ENCODE measurements at places on chromosomes 7 and 10.
A peak's percentile ranks its signal among the peaks of the same experiment; 100 is the strongest.

- DNase-seq = no peak
These were observed 7.0 kb downstream of the REEP3 start for GRCh38 chr10:63528084-63528744.

- peak; percentile 72 for DNase-seq
These were observed 16.3 kb upstream of the BAMBI start for GRCh38 chr10:28661035-28661434.

- no peak for DNase-seq
These were observed 29.4 kb upstream of the RHEB start for GRCh38 chr7:151549083-151549482.

- no peak for DNase-seq
These were observed 84.5 kb downstream of the AASS start for GRCh38 chr7:122059542-122059941.

- DNase-seq = peak; percentile 60
These were observed 10.7 kb upstream of the SLIT1 start for GRCh38 chr10:97196223-97197029.

DNA sequence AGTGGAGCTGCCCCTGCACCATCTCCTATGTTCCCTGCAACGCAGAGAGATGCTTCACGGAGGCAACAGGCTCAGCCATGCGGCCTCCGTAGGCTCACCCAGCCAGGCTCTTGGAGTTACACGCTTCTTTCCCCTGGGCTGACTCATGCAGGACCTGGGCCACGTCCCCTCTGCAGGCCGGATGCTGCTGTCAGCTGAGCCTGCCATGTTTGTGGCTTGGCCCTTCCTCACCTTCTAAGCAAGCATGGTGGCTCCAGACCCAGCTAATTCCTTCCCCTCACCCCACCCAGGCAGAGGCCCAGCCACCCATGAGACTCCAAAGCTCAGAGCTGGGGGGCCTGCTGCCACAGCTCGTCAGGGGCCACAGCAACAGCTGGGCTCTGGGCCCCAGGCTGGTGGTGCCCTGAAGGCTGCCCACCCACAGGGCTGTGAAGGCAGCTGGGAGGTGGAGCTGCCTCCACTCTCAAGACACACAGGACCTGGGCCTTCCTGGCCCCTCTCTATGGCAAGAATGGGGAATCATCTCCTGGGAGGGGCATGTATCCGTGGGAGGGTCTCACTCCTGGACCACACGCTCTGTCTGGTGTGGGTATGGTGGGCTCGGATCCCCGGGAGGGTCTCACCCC lies 219.6 kb downstream of the ELFN1 start:
- peak; percentile 14 for DNase-seq

- DNase-seq = no peak
These were observed 156.0 kb downstream of the GLI3 start for GRCh38 chr7:42080841-42081586.

DNA sequence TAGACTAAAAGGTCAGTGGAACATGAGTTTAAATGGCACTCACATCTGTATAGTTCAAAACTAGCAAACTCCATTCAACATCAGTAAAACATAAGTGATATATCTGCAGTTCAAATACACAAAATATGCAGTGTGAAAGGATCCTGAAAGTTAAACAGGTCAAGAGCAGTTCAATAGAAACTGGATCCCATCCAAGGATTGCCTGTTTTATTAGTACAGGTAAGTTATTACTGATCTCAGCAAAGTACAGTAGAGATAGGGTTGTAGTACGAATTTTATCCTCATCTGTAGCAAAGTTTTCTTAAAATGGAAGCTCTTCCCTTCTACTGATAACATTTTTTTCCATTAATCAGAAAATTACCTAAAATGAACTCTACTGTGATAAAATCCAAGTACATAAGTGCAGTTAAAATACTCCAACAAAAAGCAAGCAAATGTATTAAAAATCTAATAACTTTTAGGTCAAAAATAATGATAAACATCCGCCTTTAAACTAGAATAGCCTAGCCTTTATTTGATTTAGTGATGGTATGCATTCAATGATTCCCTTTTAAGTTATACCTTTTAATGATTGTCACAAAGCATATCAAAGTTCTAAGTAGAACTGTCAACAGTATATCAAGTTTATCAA lies 2.2 kb downstream of the ZNF800 start:
- DNase-seq = no peak

- DNase-seq = no peak
These were observed 10.9 kb upstream of the IKZF1 start for GRCh38 chr7:50293509-50294179.

DNA sequence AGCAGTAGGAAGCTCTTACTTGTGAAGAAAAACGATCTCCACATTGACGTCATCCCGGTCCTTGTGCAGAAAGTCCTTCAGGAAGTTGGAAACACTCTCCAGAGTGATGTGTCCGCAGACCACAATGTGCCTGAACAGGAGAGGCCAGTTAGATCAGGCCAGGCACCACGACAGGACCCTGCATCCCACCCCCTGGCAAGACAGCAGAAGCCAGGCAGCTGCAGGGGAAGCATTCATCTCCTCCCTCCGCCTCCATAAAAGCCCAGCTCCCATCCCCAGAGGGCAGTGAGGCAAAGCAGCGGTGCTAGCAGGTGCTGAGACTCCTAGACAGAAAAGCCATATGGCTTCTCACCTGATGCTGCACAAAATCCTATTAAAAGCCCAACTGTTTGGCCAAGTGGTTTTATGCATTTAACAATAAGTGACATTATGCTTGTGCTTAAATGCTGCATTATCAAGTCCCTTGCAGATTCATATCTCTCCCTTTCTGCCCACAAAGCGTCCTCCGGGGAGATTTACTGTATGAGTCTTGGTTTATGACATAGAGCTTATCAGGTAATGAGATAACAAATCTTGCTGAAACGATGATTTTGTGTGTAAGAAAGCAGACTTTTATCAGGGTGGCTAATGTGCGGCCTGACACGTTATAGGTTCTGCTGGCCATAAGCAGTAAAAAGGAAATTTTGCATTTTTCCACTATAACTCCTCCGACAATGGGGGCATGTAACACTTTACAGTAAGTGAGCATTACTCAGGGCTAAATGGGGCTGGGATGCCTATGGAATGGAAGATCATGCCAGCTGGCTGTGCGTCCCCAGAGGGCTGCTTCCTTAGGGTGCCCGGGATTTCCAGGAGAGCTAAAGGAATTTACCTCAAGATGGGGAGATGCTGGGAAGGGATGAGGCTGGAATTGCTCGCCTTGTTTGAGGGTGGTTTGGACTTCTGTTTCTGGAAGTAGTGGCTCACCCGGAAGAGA lies 546.9 kb downstream of the KCNMA1 start:
- no peak for DNase-seq

- no peak for DNase-seq
These were observed 4.6 kb downstream of the GNAI1 start for GRCh38 chr7:80139236-80139635.

GRCh38 chr7:71477441-71477840 lies 345.5 kb downstream of the GALNT17 start:
- DNase-seq = no peak

DNA sequence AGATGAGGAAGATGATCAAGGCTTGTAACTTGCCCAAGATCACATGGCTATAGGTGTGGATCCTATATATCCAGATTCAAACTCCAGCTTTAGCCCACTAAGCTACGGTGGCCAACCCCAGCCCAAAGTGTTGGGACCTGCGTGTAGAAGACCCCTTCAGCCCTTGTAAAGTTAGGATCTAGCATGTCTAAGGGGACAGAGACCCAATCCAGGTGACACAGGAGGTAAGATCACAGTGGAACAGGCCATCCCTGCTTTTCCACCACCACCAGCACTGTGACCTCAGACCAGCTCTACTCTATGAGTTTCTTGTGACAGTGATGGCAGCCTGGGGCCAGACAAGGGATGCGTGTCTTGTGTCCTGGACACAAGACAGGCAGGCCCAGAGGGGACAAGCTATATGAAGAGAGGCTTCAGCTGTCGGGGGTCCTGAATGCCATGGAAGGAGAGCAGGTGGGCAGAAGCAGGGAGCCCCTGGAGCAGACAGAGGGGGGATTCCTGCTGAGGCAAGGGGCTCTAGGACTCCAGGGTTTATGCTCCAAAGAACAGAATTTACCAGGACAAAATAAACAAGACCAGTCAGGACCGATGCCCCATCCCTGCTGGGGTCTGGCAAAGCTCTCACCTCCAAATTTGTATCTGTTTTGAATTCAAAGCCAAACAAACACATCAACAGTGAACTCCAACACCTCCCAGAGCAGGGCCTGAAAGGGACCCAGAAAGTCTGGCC lies 10.4 kb downstream of the GPRIN2 start:
- peak; percentile 45 for DNase-seq

DNA sequence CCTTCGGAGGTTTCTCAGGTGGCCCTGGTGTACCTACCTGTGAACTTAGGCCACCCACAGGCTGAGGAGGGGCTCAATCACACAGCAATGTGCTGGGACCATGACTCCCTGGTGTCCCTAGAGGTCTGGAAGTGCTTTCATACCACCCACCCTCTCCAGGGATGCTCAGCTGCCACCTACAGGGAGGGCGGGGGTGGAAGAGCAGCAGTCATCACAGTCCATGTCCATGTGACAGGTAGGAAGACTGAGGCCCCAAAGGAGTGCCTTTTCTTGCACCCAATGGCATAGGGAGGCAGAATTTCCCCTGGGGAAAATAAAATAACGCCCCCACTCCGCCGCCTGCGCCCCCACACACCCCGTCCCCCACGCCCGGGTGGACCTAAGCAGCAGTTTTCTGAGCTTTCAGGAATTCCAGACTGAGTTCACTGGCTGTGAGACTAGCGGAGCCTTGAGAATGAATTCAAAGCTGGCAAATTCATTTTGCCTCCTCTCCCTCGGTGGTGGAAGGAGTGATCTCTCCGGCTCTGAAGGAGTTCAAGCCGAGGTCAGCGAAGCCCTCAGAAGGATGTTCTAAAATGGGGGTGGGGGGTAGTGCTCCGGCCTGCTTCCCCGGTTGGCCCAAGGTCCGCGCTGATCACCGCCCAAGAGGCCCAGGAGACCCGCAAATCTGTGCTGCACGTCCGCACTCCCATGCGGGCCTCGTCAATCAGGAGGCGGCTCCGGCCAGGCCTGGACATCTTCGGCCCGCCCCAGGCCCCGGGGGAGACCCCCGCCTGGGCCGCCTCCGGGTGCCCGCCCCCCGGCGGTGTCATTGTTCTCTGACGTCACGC lies 2.1 kb upstream of the ZMIZ1 start:
- DNase-seq = peak; percentile 57

GRCh38 chr7:98621573-98622482 lies 4.7 kb downstream of the NPTX2 start:
- no peak for DNase-seq

- no peak for DNase-seq
These were observed 194.7 kb downstream of the SNX13 start for GRCh38 chr7:17745610-17746009.

DNA sequence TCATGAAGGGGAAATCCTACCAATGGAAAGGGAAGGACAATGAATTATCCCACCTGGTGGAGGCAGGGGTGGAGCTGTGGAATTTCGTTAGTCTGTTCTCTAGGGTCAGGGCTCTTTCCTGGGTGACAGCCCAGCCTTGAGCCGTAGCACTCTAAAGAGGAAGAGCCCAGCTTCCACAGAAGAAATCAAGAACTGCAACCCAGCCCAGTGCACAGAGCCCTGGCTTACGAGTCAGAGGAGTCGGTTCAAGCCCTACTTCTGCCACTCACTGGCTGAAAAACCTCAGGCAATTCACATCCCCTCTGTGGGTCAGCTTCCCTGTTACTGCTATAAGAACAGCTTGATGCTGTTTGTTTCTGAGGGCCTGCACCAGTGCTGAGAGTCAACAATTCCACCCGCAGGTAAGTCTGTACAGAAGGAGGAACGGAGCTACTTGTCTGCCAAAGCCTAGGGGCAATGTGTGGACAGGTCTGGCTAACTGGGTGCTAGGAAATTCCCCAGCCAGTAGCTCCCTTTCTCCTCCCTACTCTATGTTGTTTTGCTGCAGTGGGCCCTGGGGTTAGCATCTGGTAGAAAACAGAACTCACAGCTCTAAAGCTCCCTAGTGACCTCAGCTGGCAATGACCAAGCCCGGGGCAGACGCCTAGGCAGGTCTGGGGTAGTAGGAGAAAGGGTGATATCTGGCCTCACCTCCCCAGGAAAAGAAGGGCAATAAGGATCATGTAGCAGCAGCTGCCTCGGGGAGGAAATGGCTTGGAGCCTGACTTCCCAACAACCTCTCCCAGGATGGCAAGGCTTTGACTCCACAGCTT lies 3.3 kb downstream of the AVPI1 start:
- no peak for DNase-seq

DNA sequence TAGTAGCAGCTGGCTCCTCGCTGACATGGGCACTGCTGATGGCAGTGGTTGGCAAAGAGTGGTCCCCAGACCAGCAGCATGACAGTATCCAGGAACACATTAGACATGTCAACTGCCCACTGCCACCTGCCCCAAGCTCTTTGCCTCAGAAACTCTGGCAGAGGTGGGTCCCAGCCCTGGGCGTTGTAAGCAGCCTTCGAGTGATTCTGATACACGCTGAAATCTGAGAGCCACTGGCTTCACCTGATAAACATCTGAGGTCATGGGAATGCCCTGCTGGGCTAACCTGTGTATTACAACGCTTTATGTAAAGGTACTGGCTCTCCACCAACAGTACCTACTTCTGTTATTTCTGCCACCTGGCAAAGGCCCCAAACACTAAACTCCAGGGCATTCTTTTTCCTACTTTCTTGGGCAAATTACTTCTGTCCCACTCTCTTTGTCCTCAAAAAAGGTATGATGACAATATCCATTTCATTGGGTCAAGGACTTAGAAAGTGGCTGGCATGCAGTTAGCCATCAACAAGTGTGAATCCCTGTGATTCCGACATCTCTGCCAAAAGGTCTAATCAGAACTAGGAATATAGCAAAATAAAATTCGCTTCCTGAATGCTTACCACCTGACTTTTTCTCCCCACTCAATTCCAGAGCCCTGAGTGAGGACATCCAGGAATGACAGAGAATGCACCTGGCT lies 9.2 kb downstream of the SGMS1 start:
- DNase-seq = no peak

GRCh38 chr7:117982071-117983055 lies 109.1 kb upstream of the CTTNBP2 start:
- no peak for DNase-seq

Data from SJSA1 (cell line).